Right atrium auricular region (tissue), 2 donors: ENCODE measurements at places on chromosomes 5 and 9.

GRCh38 chr9:101498323-101498722 is 35.3 kb upstream of the RNF20 start:
- no peak for DNase-seq

DNA sequence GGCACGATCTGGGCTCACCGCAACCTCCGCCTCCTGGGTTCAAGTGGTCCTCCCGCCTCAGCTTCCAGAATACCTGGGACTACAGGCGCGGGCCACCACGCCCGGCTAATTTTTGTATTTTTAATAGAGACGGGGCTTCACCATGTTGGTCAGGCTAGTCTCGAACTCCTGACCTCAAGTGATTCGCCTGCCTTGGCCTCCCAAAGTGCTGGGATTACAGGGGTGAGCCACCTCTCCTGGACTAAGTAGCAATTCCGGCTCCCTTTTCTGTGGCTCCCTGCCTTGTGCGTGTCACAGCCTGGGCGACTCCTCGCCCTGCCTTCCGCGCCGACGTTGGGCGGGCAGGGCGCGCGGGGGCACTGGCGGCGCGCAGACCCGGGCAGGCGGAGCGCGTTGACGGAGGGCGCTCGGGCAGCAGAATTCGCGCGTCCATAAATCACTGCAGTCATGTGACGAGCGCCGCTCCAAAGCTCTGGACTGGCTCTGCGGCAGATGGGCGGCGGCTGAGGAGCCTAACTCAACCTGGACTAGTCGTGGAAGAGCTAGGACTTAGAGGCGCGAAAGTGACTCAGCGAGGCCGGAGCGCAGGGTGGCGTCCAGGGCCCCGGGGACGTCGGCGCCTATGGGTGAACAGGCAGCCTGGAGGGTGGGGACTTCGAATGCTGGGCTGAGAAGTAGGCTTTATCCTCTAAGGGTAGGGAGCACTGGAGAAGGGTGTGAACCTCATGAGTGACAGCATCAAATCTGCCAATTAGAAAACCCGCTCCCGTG is 1.4 kb upstream of the CIZ1 start:
- DNase-seq, result peak; percentile 86

- no peak for DNase-seq
These were observed 5.1 kb downstream of the RNF14 start for GRCh38 chr5:141973871-141974595.

DNA sequence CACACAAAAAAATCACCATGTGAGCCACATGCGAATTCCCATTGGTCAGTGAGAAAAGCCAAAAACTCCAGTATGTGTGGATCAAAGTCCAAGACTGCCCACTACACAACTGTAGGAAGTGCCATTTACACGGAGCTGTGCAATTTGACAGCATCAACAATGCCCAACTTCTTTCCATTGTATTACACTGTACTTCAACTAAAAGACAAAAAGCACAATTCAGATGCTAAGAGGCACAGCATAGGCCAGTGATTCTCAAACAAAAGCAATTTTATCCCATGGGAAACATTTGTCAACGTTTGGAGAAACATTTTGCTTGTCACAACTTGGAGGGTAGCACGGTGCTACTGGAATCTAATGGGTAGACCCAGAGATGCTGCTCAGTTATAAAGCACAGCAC is 39.8 kb downstream of the IARS1 start:
- no peak for DNase-seq

DNA sequence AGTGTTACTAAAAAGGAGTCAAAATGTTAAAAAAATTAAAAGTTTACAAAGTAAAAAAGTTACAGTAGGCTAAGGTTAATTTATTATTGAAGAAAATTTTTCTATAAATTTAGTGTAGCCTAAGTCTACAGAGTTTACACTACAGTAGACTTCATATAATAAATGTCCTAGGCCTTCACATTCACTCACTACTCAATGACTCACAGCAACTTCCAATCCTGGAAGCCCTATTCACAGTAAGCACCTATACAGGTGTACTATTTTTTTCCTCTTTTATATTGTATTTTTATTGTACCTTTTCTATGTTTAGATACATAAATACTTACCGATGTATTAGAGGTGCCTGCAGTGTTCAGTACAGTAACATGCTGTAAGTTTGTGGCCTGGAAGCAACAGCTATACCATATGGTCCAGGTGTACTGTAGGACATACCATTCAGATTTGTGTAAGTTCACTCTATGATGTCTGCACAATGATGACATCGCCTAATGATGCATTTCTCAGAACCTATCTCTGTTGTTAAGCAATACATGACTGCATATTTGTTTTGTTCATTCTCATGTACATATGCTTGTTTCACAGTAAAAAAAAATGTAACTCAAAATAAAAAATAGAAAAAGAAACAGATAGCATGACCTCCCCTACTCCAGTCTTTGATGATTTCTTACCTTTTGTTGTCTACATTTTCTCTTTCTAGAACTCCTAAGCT is 64.7 kb downstream of the NR3C1 start:
- DNase-seq, result no peak

DNA sequence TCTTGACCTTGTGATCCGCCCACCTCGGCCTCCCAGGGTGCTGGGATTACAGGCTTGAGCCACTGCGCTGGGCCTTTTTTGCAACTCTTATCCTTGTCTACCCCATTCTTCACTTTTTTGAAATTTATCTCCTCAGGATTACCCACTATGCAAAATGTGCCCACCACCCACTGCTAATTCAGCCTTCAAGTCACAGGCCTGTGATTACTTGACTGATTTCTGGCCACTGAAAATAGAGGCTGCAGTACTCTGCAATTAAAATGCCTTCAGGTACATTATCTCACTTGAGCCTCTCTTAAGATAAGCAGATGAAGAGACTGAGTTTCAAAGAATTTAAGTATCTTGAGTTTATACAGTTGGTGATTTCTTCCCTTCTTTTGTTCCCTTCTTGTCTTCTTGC is 112.4 kb upstream of the SPATA31D4 start:
- DNase-seq, result no peak

GRCh38 chr9:92097997-92098482 is 17.2 kb downstream of the SPTLC1 start:
- DNase-seq, result peak; percentile 80

GRCh38 chr5:10490927-10491672 is 49.4 kb downstream of the ROPN1L start:
- no peak for DNase-seq

GRCh38 chr9:83019246-83019645 is 43.7 kb downstream of the RASEF start:
- no peak for DNase-seq

DNA sequence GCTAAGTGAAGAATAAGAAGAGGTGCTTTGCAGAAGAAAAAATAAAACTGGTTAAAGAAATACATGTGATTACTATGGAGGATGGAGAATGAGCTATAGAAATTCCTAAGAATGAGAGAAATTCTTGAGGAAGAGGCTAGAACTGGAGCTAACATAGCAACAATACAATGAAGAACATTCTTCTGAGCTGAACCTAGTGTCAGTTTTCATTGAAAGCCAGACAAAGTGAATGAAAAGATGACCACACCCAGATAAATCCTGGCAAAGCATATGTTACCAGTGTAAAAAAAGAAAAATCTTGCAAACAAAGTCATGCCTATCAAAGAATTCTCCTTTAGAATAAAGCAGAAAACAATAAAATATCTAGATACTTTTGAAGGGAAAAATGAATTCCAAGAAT is 39.6 kb downstream of the SGCD start:
- DNase-seq, result no peak

GRCh38 chr9:127538849-127539258 is 73.2 kb upstream of the STXBP1 start:
- DNase-seq, result no peak

GRCh38 chr9:120612218-120612617 is 32.3 kb upstream of the CDK5RAP2 start:
- DNase-seq, result no peak

- DNase-seq, result no peak
These were observed 16.1 kb upstream of the RAI14 start for GRCh38 chr5:34639852-34640626.
